Stimulated activated CD8-positive, alpha-beta memory T cell treated with anti-CD3 and anti-CD28 coated beads, Interleukin-7, amount 100 ng/mL, for 4 hours (primary cell): ENCODE measurements at places on chromosomes 3 and 15.
A peak's percentile ranks its signal among the peaks of the same experiment; 100 is the strongest.

GRCh38 chr15:29921130-29921601 is 98.9 kb upstream of the TJP1 start:
- DNase-seq, result no peak

DNA sequence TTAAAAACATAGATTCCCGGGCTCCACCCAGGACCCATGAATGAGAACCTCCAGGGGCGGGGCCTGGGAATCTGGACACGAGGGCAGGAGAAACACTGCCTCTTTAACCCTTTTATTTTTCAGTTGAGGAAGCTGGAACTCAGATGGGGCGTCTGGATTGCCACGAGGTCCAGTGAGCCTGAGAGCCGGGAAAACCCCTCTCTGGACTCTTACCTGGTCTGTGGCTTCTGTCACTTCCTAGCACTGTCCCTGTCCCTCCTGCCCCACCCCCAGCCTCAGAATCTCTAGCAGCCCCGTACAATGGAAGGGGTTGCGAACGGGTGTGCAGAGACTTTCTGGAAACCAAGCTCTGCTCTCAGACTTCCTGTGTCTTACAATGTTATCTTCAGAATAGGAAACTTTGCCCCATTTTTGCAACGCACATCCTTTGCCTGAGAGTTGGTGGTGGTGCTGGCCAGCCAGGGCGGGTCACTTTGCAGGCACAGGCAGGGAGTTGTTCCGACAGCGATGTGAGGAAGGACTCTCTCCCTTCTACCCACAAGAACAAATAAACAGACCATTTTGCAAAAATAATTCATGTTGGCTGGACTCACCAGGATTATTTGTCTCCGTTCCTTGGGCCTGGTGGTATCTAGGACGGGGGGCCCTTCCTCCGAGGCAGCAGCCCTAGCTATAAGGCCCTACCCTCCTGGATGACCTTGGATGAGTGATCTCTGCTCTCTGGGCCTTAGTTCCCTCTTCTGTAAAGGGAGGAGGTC is 59.1 kb downstream of the SMAD6 start:
- no peak for DNase-seq

GRCh38 chr3:13191016-13191415 is 117.8 kb upstream of the IQSEC1 start:
- no peak for DNase-seq

DNA sequence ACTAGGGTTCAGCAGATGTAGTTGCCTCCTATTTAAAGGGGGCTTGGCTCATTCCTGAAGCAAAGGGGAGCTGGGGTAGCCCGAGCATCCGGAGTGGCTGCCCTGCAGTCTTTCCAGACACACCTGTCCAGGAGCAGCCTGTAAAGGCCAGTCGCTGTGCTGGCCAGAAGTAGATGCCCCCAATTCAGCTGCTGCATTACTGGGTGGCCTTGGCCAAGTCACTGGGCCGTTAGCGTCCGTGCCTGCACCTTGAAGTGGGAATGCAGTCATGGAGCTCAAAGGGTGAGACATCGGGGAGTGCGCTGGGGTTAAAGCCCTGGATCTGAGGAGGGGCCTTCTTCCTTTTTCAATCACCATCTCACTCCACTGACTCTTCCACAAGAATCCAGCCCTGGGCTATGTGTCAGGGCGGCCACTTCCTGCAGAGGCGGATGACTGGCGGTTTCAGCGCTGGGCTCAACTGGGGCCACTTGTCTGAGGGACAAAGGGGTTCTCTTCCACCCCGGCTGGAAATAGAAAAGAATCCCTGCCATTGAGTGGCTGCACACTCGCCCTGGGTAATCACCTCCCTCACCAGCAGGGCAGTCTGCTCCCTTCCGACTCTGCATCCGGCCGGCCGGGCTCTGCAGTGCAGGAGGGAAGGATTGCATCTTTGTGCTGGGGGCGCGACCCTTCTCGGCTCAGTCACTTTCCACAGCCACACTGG is 11.8 kb downstream of the ALDH1A3 start:
- DNase-seq, result no peak

DNA sequence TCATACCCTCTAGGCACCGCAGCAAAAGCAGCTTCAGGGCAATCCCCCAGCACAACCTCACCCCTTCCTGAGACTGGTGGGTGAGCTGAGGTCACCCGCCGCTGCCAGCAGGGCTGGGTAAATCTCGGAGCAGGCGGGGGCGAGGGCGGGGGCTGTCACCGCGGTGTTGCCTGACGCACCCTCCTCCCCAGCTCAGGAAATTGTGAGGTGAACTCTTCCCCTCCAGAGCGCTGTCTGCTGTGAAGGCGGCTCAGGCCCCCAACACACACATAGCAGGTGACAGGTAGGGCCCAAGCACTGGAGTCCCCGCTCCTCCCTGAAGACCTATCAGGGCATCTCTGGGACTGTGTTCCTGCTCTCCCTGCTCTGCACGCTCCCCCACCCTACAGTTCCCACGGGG is 30.2 kb upstream of the FURIN start:
- peak; percentile 89 for DNase-seq

- DNase-seq, result no peak
Measured at GRCh38 chr3:171231361-171231760, 204.8 kb upstream of the SLC2A2 start.

GRCh38 chr3:72903004-72903403 is 15.2 kb downstream of the GXYLT2 start:
- no peak for DNase-seq

DNA sequence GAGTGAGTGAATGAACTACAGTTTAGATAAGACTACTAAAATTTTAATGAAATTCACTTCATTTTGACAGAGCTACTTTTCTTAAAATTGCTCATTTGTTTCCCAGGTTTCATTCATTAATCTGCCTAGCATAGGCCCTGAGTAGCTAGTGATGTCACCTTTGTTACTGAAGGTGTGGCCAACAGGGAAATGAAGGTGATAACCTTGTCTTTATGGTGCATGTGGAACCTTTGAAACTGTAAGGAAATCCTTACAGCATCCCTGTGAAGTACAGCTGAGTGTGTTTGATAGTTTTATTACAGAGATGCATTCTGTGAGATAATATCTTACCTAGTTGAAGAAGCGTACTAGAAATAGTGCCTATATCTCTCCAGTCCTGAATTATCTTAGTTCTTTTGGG is 112.9 kb downstream of the AKAP13 start:
- DNase-seq, result no peak

DNA sequence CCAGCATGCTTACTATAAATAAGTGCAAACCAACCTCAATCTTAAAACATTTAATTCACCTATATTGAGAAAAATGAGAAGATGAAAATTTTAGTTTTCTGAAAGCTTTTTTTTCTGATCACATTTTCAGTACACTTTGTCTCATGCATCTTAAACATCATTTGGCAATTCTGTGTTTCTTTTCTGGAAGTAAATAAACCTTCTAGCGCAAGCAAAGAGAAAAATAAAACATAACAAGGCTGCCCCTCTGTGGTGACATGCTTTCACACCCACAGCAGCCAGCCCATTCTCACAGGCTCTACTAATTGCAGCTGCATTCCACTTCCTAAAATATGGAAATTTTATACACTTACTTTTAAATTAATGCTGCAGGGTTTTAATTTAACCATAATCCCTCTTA is 90.1 kb downstream of the NEK10 start:
- DNase-seq, result no peak

GRCh38 chr3:9549600-9549999 is 4.0 kb downstream of the LHFPL4 start:
- DNase-seq, result no peak

DNA sequence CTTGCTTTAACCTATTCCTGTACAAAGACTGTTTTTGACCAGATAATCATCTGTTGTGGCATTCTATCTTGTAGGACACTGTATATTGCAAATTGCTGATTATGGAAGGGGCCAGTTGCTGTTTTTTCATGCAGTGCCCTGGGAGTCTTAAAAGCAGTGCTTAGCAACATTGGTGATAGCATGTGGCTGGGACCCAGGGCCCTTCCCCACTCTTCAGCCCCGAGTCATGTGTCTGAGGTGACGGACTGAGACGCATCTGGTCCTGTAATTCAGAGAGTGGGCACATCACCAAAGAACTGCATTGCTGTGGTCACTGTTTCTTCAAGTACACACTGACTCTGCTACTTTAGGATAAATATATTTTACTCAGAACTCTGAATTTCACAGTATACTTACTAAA is 63.4 kb downstream of the SNRK start:
- DNase-seq, result no peak
